Small intestine (tissue), 16 donors: ENCODE measurements at places on chromosomes 2 and 18. TPM values are rescaled to one million over a fixed set of nuclear protein-coding genes. Genes with fewer than 3 reads are reported as not detected.

DNA sequence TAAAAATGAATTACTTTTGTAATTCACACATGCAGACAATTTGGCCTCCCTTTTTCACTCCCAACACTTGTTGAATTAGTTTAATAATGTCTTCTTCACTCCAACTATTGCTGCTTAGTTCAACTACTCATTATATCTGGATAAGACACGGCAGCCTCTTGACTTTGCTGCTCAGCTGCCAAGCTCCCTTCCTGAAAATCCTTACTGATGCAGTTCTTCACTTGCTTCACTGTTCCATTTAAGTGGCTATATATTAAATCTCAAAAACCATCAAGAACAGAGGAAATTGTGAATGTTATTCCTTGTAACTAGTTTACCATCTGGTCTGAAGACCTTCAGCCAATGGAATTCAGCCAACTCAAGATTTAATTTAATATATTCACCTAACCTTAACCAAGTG, 127.1 kb downstream of the NCOA1 start:
- H3K4me3 ChIP-seq: no peak overlapping the region
- DNase-seq: no peak
- no peaks in the 10 kb centered on the region for H3K36me3 ChIP-seq
- no peaks in the 10 kb centered on the region for H3K27me3 ChIP-seq
- H3K27ac ChIP-seq: no peak overlapping the region

DNA sequence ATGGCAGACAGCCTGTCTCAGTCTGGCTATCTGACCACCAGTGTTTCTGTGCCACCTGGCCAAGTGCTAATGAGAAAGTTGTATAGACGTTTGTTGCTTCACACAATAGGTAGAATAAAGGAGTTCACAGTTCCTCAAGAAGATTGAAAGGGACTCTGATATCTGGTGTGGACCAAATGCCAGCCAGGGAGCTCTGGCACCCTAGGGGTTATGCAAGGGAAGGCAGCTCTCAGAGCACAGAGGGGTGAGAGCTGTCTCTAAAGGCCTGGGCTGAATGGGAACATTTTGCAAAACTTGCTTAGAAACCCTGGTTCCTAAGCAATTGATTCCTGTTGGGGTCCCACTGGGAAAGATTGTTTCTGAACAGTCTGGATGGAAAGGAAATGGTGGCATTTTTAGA, 553.8 kb downstream of the EPHA4 start:
- no peaks in the 10 kb centered on the region for H3K4me1 ChIP-seq
- H3K27me3 ChIP-seq: no peaks in the 10 kb centered on the region
- no peaks in the 10 kb centered on the region for H3K36me3 ChIP-seq
- H3K27ac ChIP-seq: no peak overlapping the region

GRCh38 chr2:239777219-239777618, 247.9 kb downstream of the NDUFA10 start:
- no peaks in the 10 kb centered on the region for H3K36me3 ChIP-seq
- no peak for DNase-seq
- H3K27me3 ChIP-seq: peaks cover 2% of the 10 kb centered on the region
- no peaks in the 10 kb centered on the region for H3K4me1 ChIP-seq

DNA sequence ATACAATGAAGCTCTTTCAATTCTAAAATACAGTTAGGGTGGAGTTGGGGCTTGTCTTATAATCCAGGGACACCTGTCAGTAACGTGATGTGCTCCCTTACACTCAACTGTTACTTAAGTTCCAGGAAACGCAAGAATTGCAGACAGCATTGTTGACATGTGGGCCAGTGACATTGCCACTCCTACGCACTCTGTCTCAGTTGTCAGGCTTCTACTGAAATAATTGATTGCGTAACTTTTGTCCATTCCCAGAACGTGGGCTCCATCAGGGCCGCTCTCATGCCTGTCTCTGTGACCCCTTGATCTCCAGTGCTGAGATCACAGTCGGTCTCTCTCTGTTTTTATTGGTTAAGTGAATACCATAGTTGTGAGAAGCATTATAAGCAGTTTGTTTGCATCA, 487.8 kb downstream of the GALR1 start:
- DNase-seq: no peak
- no peak overlapping the region for H3K4me3 ChIP-seq
- H3K27ac ChIP-seq: no peak overlapping the region

DNA sequence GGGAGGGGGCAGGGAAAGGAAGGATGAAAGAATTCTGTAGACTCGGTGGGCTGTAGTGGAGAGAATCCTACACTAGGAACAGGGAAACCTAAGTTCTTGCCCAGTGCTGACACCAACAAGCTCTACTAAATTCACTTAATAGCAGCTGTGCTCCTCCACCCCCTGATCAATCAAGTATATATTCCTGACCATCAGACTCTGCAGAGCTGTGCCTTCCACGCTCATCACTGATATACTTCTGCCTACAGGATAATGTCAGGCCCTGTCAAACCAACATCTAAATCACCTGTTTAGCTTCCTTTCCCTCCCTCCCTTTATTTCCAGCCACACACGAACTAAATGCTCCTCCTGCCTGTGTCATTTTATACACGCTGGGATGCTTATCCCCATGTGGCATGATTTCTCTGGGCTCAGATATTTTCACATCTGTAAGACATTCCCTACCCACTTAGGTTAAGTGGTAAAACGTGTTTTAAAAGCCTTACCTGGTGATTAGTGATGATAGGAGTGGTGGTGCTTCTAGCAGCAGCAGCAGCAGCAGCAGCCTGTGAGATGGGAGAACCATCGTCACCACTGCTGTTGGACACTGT, 301.9 kb downstream of the LRRTM1 start:
- DNase-seq: no peak
- H3K4me1 ChIP-seq: no peaks in the 10 kb centered on the region
- no peaks in the 10 kb centered on the region for H3K36me3 ChIP-seq
- H3K4me3 ChIP-seq: no peak overlapping the region

DNA sequence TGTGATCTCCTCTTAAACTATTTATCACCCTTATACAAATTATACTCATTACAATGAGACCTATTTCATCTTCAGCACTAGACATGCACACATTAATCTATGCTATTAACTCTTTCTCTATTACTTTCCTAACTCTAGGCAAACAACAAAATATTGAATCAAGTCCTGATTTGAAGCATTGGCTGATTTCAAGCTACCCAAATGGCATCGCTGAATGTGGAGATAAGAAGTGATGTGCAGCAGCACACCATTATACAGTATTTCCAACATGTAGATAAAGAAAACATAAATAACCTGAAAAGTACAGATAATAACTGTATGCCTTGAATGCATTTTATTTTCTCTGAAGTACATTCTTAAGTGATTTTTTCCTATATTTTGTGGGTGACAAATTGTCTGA, 268.6 kb upstream of the GULP1 start:
- H3K36me3 ChIP-seq: no peaks in the 10 kb centered on the region
- no peak for DNase-seq
- H3K4me1 ChIP-seq: no peaks in the 10 kb centered on the region
- no peak overlapping the region for H3K27ac ChIP-seq
- H3K27me3 ChIP-seq: no peaks in the 10 kb centered on the region
- H3K4me3 ChIP-seq: no peak overlapping the region

DNA sequence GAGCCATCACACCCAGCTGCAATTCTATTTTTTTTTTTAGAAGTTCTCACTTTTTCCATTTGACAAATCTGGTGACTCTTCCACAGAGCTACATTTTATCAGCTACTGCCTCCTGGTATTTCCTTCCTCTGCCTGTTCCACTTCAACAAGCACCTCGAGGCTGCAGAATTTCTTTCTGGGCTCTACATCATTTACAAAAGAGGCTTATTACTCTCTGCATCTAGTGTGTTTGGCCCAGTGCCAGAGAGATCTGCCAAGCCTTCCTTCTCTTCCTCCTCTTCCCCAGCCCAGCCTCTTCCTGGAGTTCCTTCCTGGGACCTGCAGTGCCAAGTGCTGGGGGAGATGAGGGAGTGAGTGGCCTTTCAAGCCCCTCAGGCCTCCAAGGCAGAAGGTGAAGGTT, 119.6 kb upstream of the ITGA6 start:
- peak; percentile 16 for DNase-seq
- H3K4me3 ChIP-seq: no peak overlapping the region
- H3K36me3 ChIP-seq: no peaks in the 10 kb centered on the region

The NETO1 gene
- polyA plus RNA-seq: 0.04 TPM

The DPP4 gene
- 51.7 TPM for polyA plus RNA-seq

The DNAH7 gene
- polyA plus RNA-seq: 0.10 TPM
